Type B pancreatic cell (in vitro differentiated cells): ENCODE measurements at places on chromosomes 5 and 9. TPM values are rescaled to one million over a fixed set of nuclear protein-coding genes. Genes with fewer than 3 reads are reported as not detected.

GRCh38 chr5:16784843-16785791, 151.0 kb downstream of the MYO10 start:
- no peak for DNase-seq

GRCh38 chr9:85115473-85115872, 445.9 kb downstream of the NTRK2 start:
- DNase-seq: no peak

- DNase-seq: no peak
Measured at GRCh38 chr5:83378624-83379289, 92.8 kb upstream of the VCAN start.

DNA sequence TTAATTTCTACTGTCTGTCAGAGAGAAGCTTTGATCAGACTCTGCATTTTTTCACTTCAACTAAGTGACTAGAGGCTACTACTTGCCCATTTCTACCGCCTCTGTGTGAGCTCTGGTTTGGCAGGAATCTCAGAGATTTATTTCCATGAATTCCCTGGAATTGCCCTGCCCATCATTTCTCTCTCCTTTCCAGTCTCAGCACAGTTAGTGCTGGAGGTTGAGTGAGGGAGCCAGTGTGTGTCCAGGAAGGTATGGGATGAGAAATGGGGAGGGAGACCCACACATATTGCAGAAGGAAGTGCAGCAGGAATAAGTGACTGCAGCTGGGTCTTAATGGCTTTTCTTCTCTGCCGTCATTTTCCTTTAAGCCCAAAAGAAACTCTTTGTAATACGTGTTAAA, 443.1 kb upstream of the ZNF462 start:
- DNase-seq: no peak

DNA sequence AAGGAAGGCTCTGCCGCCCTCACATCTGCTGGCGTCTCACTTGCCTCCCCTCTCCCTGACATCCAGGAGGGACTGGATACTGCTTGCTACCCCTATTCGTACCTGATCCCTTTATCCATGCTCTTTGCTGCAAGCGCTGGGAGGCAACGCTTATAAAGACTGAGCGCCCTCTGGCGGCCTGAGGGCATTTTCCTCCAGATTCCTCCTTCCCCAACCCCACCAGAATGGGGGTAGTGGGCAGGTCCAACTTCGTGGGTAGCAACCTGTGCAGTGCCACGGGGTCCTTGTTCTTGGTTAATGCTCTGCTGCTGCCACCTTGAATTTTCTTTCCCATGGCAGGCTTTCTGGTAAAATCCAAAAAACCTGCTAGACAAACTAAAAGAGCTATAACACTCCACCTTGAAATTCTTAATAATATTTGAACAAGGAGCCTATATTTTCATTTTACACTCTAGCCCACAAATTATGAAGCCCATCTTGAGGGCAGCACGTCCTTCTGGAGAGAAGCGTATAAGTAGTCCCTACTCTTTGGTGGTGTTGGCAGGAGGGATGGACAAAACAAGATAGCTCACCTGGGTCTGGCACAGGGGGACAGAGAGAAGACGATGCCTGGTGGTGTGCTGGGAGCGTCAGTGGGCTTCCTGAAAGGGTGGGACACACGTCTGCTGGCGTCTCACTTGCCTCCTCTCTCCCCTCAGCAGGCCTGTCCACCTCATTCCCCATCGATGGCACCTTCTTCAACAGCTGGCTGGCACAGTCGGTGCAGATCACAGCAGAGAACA, 52.5 kb downstream of the JADE2 start:
- DNase-seq: peak; percentile 84

- DNase-seq: no peak
Measured at GRCh38 chr5:181050016-181050415, 9.9 kb downstream of the BTNL9 start.

Gene EIF4E1B
- not detected in 2 replicates for total RNA-seq

- peak; percentile 76 for DNase-seq
Measured at GRCh38 chr9:105245029-105245890, 809 bp downstream of the SLC44A1 start.

Gene RNF180
- total RNA-seq: 3.9 and 4.0 TPM in 2 replicates

Gene ALDH1B1
- 13.3 and 29.1 TPM in 2 replicates for total RNA-seq

DNA sequence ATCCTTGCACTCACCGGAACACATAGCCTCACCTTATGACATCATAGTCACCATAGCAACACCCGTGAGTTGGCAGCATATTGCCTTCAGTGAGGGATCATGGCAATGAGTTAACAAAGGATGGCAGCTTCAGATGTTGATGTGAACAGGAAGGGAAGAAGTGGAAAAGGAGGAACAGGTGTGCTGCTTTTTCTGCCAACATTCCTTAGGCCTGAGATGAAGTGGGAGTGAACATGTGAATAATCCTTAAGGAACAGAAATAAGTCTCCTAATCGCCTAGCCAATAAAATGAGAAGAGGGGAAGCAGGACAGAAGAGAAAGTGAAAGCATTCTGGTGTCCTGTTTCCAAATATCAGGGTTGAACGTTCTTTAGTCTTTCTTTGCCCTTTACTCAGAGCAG, 360.0 kb downstream of the BRINP1 start:
- no peak for DNase-seq

DNA sequence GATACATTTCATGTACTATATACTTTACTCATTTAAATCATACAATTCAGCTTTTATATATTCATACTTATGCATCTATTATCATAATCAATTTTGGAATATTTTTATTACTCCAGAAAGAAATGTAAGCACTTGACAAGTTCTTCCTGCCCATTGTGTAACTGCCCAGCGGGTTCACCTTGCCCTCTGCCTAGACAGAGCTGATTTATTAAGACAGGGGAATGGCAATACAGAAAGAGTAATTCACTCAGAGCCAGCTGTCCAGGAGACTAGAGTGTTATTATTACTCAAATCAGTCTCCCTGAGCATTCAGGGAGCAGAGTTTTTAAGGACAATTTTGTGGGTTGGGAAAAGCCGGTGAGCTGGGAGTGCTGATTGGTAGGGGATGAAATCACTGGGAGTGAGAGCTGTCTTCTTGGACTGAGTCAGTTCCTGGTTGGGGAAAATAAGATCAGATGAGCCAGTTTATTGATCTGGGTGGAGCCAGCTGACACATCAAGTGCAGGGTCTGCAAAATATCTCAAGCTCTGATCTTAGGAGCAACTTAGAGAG, 16.1 kb upstream of the SPIN1 start:
- DNase-seq: no peak

DNA sequence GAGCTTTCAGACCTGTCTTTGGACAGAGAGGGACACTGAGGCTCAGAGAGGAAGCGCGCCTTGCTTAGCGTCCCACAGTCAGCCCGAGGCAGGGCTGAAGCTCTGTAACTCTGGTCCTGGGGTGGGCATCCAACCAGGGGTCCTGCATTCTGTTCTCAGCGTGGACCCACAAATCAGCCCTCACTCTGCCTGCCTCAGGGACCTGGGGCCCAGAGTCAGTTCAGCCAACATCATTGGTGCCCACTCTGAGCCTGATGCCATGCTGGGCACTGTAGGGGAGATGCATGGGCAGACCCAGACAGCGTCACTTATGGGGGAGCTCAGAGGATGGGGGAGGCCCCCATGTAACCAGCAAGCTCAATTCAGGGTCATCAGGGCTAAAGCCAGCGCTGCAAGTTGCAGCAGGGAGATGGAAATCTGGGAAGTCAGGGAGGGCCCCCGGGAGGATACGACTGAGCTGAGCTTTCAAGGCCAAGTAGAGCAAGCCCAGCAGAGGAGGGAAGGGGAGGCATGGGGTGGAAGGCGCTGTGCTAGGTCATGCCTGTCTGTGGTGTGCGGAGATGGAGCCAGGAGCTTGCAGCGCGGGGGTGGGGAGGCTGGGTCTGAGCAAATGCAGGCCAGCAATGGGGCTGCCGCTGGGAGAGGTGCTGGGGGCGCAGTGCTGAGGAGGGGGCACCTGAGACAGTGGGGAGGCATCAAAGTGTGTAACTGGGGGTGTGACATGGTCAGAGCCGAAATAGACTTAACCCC, 21.1 kb downstream of the CORO2A start:
- DNase-seq: no peak

Gene GLDC
- 4.9 and 11.8 TPM in 2 replicates for total RNA-seq

- no peak for DNase-seq
Measured at GRCh38 chr9:90290716-90291485, 351.7 kb downstream of the DIRAS2 start.

DNA sequence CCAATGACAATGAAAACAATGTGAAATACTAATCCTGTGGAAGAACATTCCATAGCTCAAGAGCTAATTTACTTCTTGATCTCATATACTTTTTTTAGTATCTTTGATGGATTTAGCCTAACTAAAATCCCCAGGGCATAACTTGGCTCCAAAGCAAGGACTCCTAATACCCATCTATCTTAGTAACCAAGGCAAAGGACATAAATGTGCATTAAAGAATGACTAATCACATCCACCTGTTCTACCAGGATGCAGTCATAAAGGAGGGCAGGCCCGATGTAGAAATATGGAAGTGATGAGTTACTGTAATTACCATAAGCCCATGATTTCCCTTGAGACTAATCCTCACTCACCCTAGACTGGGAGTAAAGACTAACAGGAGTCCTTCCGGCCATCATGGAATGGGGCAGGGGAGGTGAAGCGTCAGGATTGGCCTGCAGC, 56.9 kb downstream of the KIF24 start:
- DNase-seq: no peak

DNA sequence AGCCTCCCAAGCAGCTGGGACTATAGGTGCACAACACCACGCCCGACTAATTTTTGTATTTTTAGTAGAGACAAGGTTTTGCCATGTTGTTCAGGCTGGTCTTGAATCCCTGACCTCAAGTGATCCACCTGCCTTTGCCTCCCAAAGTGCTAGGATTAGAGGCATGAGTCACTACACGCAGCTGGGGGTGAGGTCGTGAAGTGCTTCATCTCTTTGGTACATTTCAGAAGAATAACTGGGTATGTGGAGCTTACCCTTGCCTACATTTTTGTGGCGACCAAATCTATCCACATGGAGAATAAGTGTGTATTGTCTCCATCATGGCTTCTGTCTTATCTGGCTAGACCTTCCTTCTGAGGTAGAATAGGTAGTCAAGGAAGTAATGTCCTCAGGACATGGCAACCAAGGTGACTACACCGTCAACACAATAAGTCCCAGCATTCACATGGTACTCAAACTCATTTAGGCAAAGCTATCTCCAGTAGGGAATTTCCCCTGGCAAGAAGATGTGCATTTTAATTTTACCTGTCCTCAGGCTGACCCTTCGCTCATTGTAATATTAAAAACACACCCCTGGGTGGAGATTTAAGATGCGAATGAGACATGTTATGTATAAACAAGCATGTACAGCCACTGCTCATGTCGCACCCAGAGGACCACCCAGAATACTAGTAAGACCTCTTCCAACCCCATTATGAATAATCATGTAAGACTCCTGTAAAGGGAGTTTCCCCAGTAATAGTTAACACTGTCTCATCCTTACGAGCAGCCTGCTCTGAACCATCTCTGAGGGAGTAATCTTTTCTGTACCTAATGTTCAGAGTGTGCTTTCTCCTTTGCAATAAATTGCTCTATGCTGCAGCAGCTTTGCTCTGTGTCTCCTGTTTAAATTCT, 1173.2 kb downstream of the TAF11L14 start:
- no peak for DNase-seq

Gene FAM221B
- total RNA-seq: 1.1 TPM in 1 of 2 replicates, not detected in the other

DNA sequence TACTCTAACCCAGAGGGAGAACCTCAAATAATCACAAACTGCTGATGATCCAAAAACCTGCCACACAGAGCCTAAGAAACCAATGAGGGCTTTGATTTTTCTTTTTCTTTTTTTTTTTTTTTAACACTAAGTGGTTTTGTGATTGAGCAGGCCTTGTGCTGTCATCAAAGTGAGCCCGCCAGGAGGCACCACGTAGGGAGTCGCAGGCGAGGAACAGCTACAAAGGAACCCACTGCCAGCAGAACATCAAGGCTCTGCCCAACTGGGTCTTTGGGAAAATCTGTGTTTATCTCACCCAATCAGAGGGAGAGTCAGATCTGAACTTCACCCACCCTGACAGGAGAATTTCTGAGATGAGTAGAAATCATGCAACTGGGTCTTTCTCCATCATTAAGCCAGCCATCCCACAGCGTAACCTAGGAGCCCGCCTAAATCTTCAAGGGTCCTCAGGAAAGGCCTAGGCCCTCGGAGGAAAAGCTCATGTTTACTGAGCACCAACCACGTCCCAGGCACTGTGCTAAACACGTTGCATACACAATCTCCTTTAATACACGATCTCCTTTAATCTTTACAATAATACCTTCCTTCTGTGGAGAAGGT, 126.9 kb upstream of the FSTL4 start:
- DNase-seq: peak; percentile 32

DNA sequence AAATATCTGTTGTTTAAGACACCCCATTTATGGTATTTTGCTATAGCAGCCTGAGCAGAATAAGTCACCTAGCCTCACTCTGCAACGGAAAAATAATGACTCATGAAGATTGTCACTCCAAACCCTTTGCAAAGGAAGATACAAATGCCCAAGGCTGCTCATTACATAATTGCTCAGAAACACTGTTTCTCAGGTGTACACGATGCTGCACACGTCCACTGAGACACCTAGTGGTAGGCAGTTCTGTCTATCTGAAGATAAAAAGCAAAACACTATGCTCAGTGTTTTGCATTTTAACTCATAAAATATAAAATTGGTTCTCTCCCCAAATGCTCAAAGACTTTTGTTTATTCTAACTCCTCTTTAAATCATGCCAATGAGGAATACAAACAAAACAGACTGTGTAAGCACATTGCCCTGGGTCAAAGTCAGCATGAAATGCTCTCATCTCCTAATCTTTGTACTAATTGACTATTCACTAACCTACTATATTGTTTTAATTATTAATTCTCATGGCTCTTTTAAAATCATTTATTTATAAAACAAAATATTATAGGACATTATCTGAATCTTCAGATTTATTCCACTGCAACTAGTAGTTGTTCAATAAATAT, 7.7 kb upstream of the TSLP start:
- no peak for DNase-seq

GRCh38 chr5:177293819-177294581, 9.5 kb downstream of the RAB24 start:
- DNase-seq: no peak

Gene PCDHB8
- total RNA-seq: 0.99 and 3.9 TPM in 2 replicates

Gene CARTPT
- 0.34 and 0.43 TPM in 2 replicates for total RNA-seq

GRCh38 chr5:117743337-117743736, 1168.7 kb upstream of the SEMA6A start:
- no peak for DNase-seq

Gene GRAMD2B
- 18.3 and 21.5 TPM in 2 replicates for total RNA-seq

Gene C9orf153
- total RNA-seq: 1.1 TPM in 1 of 2 replicates, not detected in the other

GRCh38 chr9:134283692-134284265, 42.5 kb upstream of the RXRA start:
- DNase-seq: no peak

Gene ZFP37
- total RNA-seq: 3.6 and 7.4 TPM in 2 replicates

DNA sequence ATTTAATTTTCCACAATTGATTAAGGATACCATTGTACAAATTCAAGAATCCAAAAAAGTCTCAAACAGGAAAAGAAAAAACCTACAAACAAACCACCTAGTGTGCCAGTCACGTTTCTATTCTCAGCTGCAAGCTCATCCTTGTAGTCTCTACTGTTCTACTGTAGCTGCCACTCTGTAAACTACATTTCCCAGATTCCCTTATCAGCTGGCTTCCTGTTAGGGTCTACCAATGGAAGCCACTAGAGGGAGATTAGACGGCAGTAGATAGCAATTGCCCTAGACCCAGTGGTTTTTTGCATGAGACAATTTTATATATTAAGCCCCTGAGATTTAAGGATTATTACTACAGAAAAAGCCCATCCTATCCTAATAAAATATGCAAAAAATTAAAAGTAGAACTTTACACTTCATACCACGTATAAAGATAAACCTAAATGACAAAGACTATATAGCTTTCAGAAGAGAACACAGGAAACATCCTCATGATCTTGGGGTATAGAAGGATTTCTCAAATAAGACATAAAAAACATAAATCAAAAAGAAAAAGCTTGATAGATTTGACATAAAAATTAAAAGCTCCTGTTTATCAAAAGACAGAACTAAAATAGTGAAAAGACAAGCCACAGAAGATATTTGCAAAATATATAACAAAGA, 37.4 kb downstream of the P4HA2 start:
- no peak for DNase-seq
